EL (cell line): ENCODE measurements at places on chromosomes 3 and 15.

DNA sequence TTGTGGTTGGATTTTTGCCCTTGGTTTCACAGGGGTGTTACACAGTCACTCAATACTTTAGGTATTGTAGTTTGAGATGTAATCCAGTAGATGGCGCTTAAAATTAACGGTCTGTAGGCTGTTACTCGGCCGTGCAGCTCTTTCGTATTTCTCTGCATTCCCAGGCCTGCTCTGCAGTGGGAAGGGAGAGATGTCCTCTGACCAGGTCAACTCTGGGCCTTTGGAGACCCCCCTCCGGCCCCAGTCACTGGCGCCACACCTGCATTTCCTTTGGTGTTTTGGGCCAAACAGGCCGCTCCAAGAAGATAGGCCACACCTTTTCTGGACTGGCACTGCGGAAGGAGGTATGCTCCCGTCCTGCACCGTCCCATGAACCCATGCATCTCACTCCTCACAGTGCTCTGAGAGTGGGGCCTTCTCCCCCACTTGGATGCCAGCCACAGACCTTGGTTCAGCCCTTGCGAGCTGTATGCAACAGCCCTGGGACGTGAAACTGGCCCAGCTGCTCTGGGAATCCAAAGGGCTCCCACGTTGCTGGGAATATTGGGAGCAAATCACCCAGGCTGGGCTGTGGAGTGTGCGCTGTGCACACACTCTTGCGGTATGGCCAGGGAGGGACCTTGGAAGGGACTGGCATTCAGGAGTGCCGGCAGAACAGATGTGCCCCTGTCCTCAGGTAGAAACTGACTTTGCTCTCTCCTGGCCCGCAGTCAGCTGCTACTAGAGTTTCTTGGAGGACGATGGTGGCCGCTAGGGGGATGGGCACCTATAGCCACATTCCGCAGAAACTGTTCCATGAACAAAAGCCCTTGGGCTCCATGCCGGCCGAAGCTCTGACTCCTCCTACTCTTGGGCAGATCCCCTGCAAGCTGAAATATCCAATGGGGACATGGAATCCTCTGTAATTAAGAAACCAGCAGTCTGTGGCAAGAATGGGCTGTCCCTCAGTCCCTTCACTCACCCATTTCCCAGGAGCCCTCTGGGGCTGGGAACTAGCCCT is 410.5 kb upstream of the CADM2 start:
- no peak for DNase-seq

DNA sequence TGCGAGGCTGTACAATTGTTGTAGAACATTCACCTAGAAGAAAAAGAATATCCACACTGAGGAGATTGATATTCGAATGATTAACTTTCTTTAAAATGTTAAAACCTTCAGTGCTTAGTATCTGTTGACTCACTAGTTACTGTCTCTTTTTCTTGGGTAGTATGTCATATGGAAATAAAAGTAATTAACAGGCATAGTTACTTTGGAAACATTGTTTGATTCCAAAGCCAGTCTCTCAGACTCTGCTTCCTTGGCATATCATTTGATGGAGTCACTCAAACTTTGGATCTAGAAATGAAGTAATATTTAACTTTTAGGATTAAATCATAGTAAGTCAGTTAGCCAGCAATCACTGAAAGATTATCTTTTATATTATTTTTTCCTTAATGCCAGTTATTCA is 63.4 kb downstream of the MAP2K5 start:
- DNase-seq, result no peak

DNA sequence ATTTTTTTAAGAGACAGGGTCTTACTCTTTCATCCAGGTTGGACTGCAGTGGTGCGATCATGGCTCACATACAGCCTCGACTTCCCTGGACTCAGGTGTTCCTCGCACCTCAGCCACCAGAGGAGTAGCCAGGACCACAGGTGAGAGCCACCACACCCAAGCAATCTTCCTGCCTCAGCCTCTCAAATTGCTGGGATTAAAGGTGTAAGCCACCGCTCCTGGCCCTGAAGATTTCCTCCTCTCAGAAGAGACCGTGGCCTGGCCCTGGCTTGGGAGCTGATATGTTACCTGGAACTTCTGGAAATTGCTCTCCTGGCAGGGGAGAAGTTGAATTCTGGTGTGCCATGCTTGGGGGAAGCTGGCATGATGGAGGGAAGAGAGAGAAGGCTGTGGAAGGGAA is 36.2 kb downstream of the PPCDC start:
- no peak for DNase-seq

DNA sequence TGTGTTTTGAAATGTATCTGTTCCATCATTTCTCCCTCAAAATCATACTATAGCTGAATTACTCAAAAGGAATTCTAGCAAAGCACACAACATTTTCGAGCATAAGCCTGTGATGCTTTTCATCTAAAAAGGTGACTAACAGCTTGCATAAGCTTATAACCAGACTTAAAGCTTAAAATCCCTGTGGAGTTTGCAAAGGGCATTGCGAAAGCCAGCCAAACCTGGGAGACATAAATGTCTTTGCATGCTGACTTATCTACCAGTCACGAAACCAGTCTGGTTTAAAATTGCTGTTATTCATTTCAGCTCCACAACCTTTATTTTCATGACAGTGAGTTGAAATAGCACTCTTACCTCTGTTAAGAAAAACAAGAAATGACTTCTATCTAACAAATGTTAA is 35.6 kb upstream of the LIPC start:
- peak; percentile 76 for DNase-seq

- peak; percentile 20 for DNase-seq
These were observed 20.9 kb downstream of the AMOTL2 start for GRCh38 chr3:134353171-134353825.

DNA sequence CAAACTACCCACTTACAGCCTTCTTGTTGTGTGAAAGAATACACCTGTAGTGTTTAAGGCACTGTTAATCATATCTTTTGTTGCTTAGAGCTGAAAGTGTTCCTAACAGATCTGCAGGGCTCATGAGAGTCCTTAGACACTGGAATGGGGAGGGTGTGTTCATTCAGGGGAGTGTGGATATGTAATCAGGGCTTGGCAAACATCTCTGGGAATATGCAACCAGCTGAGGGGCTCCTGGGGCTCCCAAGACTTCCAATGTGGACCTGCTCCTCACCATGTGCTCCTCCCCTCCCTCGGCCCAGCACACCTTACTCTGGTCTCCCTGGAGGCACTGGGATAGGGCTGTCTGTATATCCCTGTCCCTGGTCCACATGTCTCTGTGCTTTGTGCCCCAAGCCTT is 30.3 kb upstream of the MFSD1 start:
- DNase-seq, result no peak

DNA sequence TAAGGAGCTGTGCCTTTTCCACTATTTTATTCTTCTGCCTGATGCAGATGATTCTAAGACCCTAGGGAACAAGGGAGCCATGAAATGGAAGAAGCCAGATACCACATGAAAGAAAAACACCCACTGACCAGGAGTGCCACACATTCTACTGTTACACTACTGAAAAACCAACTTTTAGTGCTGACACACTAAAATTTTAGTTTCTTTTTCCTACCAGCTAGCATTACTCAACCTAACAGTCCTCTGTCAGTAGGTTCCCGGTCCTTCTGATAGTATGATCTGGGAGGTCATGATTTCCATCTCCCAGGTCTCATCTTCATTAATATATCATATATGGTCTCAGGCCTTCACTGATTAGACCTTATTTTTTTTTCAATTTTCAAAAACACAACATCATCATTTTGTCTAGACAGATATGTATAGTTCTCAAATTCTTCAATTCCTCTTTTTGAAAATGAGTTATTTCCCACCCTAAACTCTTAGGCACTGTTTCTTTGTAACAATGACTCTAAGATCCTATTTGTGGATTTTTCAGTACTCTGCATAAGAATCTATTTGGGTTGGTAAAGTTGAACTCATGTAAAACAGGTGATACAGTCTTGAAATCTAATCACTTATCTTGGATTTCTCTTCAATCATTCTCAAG is 321.8 kb downstream of the CTNNB1 start:
- DNase-seq, result no peak

GRCh38 chr3:37627951-37628620 is 233.6 kb upstream of the CTDSPL start:
- DNase-seq, result no peak

DNA sequence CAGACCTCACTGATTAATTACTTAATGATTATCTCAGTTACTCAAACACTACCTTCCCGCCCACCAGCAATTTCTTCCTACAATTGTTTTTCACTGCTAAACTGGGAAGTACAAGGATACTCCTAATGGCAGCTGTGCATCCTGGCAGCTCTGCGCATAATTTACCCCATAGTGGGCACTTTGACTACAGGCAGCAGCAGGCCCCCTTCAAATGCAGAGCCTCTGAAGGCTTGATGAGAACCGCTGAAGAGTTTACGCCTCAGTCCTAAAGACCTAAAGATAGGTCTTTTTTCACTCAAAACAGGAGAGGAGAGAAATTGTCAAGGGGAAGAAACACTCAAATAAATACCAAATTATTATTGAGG is 10.7 kb downstream of the CCDC32 start:
- no peak for DNase-seq

DNA sequence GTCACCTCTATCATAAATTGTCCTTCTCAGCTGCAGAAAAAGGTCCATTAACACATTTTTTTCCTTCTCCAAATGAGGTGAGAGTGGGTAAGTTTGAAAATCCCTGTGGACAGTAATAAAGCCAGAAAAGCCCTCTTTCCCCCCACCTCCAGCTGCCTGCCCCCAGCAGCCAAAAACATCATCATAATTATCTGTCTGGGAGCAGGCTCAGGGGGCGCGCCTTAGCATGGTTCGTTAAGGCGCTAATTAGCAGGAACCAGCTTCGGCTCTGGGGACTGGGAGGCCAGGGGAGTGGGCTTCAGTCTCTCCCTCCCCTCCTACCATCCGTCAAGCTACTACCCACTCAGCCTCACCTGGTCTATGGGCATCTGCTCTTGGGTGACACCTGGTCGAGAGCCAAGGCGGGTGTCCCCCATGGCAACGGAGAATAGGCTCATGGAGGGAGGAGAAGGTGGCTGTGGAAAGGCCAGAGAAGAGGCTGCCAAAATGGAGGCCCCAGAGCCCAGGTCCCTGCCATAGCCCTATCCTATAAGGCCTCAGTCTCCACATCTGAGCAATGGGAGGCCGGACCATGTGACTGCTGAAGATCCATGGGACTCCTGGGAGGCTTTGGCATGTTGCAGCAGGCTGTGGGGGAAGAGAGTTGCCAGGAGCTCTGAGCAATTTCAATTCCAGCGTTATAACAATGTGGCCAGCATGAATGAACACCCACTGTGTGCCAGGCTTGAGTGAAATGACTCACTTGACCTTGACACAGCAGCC is 140.1 kb upstream of the LINGO1 start:
- DNase-seq, result no peak

DNA sequence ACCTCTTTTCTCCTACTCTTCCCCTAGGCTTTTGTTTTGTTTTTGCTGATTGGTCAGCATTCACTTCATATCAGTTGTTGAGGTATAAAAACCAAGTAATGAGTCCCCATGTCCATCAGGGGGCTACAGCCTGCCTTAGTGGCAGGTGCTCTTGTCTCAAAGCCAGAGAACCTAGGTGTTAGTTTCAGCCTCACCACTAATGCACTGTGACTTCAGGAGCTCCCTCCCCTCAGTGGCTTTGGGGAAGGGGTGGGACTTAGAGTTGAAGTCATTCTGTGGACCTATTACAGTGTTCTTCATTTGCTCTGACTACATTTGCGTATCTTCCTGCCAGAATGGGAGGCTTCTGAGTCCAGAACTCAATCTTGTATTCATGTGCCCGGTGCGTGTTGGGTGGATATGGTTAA is 41.6 kb downstream of the NR2C2 start:
- DNase-seq, result no peak

- DNase-seq, result peak; percentile 38
These were observed 6.0 kb downstream of the GHRL start for GRCh38 chr3:10286596-10287295.

DNA sequence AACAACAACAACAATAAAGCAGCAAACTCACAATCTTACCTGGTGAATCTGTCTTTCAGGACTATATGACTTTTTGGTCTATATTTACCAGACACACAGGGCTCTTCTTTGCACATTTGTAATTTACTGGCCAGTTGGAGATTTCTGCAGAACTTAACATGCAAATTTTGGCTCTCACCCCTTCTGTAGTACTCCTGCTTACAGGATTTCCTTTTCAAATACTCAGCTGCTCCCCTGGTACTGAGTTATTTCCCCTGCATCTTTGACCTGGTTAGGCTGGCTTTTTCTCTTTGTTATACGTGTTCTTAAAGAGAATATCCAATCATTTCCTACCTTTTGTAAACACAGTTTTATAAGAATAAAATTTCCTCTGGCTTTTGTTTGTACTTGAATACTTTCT is 228.0 kb downstream of the MBNL1 start:
- no peak for DNase-seq

- no peak for DNase-seq
These were observed 23.7 kb downstream of the ADCY5 start for GRCh38 chr3:123424999-123425712.

DNA sequence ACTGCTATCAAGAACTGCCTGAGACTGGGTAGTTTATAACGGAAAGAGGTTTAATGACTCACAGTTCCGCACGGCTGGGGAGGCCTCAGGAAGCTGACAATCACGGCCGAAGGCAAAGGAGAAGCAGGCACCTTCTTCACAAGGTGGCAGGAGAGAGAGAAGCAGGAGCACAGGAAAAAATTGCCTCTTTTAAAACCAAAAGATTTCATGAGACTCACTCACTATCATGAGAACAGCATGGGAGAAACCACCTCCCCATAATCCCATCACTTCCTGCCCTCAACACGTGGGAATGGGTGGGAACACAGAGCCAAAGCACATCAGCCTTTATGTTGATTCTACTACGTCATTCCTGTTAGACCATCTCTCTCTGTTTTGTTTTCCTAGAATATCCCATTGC is 650.9 kb upstream of the SEMA6D start:
- DNase-seq, result no peak

DNA sequence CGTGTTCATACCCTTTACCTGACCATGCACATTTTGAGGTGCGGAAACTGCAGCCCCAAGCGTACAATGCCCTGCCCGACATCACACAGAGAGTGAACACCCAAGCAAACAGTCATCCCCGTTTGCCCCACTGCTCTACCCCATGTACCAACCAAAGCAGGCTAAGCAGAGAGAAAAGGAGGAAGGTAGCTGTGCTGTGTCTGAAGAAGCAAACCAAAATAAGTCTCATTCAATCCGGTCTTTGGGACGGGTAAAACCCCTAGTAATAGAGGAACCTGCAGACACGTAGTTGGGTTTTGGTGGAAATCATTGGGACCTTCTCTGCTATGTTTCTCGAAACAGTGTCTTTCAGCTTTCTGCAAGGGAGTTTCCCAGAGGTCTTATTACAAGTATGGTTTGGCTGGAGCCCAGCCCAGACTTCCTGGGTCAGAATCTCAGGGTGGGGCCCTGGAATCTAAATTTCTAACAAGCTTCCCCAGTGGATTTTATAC is 164.6 kb upstream of the HES1 start:
- peak; percentile 9 for DNase-seq

DNA sequence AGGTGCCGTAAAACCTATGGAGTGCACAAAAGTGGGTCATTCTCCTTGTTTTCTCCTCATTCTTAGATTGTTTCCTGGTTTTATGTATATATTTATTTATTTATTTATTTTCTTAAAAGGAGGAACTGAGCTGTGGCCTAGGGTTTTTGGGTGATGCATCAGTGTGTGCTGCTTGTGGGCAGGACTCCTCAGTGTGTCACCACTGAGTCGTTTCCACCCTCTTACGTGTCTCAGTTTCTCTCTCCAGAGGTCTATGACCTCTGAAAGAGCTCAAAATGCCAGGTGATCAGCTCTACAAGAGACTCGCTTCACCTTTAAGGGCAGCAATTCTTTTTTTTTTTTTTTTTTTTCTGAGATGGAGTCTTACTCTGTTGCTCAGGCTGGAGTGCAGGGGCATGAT is 72.9 kb downstream of the CD200 start:
- DNase-seq, result peak; percentile 19
